K562 (cell line): ENCODE measurements at places on chromosomes 2 and 18.

GRCh38 chr2:56009758-56010458 is 86.3 kb upstream of the EFEMP1 start:
- no peak for DNase-seq

- DNase-seq = no peak
Measured at GRCh38 chr2:48531141-48531648, 1.2 kb downstream of the STON1 start.

DNA sequence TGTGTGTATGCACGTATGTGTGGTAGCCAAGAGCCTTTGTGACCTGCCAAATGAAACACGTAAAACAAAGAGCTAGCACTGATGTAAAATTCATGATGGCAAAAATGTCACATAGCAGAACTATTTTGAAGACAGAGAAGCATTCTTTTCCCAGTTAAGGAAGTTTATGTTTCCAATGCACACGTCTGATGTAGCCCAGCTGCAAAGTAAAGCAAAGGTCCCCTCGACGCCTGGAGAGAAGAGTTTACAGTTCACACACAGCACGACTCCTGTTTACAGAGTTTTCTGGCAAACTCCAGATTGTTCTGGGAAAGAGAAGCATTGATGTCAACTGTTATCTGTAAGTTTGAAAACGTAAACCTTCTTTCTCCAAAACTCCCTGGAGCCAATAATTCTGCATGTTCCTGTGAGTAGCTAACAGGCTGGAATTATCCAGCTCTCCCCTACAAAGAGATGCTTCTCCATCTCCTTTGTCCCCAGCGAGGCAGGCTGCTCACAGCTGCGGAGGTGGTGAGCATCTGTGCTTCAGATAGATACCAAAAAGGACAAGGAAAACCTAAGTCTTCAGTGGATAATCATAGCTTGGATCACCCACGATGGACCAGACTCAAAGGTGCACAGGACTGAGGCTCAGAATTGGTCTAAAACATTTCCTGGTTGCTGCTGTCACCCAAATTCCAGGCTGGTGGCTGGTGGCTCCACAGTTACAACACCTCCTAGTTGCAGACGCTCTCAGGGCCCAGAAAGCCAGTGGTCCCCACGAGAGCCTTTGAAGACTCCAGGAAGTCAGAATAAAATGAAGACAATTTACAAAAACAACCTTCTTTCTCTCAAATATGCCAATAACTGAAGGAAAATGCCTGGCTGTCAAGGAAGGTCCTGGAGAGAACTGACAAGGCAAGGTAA is 87.4 kb downstream of the COL6A3 start:
- no peak for DNase-seq

DNA sequence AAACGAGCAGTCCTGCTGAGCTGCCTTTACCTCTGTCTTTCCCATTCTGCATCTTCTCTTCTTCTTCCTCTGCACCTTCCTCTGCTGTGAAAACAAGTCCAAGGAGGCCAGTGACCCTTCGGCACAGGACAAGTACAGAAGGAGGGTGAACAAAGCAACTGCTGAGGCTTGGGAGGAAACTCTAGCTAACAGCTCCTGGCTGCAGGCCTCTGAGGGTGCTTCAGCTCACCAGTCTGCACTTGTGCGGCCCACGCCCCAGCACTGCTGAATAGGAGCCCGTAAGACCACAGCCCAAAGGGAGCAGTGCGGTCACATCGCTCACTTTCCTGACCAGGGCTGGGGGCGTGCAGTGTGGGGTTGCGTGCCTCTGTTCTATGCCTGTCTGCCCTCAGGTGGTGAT is 42.1 kb upstream of the DNMT3A start:
- DNase-seq = no peak

- no peak for DNase-seq
Measured at GRCh38 chr18:34352385-34353163, 127.9 kb upstream of the NOL4 start.

DNA sequence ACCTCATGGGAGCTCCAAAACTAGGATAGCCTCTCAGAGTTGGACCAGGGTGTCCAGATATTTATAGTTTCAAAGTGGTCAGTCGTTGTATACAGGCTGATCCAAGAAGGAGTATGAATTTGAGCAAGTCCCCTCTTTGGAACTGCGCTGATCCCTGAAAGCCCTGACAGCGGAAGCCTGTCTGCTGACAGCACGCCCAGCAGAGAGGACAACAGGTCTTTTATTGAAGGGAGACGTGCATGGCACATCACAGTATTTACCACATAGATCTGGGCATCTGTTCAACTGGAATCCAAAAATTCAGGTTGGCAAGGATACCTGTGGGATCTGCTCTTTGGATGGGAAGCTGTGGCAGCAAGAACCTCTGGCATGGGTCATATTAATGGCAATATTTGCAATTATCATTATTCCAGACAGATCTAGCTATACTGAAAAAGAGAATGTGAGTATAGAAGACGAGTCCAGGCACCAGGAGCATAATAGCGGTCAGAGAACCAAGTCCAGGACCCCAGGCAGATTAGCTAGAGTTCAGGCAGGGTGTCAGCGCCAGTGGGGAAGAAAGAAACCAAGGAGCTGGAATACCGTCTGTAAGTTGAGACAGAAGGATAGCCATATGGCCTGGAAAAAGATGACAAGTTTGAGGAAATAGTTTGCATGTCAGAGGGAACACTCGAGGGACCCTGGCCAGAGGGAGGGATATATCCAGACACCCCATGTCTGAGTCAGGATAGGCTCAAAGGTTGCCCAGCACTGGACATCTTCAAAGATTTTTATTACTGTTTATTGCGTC is 260.4 kb upstream of the FANCL start:
- no peak for DNase-seq

DNA sequence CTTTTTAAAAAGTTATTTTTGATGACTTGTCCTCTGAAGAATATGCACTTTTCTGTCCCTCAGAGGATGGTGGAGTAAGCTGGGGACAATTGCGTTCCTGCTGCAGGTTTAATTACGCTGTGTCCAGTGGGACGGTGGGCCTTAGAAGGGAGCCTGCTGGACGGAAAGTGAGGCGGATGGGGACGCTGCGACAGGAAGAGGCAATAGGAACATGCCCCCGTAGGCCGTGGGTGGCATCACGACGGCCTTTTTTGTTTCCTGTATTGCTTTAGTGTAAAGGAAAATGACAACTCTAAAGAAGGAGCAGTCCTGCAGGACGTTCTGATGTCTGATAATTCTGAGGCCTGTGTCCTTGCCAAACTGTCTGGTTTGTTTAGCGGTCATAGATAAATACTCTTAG is 121.6 kb downstream of the NFATC1 start:
- peak; percentile 13 for DNase-seq

DNA sequence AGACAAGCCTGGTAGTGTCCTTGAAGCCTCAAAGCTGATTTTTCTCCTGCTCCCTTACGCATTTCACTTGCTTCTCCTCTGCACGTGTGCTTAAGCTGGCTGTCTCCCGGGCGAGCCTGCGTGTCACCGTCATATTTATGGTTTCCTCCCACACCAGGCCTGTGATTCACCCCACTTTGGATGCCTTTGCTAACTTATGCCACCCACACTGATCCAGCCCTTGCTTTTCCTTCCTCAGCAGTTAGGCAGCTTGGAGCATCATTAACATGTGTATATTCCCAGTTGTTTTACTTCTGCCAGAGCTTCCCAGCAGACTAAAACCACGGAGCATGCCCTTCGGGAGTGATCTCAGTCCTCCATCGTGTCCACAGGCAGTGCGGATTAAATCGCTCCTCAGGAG is 2.2 kb downstream of the ST3GAL5 start:
- DNase-seq = no peak

GRCh38 chr2:71669058-71669456 is 215.7 kb downstream of the DYSF start:
- DNase-seq = no peak

DNA sequence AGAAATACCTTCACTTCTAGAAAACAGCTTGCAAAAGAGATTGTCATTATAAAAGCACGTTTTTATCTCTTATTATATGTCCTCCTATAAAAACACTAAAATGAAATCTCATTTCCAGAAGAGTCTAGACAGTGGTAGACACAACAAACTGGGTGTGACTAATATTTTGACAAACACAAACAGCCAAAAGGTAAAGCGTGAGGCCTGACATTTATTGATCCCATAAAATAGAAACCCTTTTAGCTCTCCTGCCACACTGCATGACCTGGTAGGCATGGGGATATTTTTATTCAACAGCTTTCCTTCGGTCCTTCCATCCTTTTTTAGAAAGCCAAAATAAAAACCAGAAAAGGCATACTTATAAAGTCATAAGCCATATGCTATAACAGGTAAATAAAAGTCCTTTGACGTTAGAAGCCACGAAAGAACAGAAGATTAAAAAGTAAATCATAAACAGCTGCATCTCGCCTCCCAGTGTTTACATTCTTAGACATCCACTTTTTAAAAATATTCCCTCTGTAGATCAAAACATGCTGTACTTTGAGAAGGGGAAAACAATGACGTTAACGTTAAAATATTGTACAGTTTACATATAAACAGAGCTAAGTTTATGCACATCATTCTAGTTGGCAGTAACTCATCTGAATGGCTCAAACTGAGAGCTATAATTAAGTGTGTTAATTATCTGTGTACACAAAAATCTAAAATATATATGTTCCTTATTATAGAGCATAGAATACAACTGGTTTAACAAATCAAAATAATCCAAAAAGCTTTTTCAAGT is 44.6 kb downstream of the IRS1 start:
- DNase-seq = no peak

GRCh38 chr2:120503793-120504571 is 158.0 kb downstream of the INHBB start:
- DNase-seq = no peak

DNA sequence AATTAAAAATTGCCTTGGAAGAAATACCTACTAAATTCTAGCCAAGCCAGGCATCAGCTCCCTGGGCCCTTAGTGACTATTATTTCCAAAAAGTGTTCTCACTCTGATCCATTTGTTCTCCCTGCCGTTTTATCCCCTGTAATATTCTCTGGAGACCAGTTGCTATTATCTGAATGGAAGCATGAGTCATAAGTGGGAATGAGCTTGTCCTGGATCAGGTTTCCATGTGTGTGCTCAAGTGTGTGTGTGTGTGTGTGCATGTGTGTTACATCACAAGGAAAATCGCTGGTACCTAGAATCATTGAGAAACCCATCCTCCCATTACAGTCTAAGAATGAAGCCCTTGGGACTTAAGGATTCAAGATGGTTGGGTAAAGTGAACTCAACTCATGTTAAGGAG is 130.3 kb upstream of the CXCR4 start:
- no peak for DNase-seq

DNA sequence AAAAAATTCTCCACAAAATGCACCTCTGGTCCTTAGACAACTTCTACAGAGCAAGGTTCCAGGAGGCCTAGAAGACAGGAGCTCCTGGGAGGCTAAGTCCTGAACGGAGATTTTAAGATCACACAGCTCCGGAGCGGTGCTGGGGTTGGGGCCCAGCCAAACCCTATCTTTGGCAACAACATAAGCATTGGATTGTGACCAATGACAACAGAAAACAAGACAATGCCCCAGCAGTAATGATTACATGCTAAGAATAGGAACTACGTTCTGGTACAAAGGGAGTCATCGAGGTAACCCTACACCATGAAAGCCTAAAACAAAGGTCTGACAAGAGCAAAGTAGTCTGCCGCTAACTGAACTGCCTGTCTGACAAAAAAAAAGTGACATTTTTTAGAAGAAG is 171.2 kb downstream of the CMPK2 start:
- DNase-seq = no peak

- no peak for DNase-seq
Measured at GRCh38 chr2:106977717-106978116, 91.8 kb upstream of the ST6GAL2 start.

GRCh38 chr2:57408587-57408986 is 638.0 kb upstream of the VRK2 start:
- DNase-seq = no peak

- DNase-seq = no peak
Measured at GRCh38 chr2:158211502-158211901, 109.8 kb downstream of the UPP2 start.

DNA sequence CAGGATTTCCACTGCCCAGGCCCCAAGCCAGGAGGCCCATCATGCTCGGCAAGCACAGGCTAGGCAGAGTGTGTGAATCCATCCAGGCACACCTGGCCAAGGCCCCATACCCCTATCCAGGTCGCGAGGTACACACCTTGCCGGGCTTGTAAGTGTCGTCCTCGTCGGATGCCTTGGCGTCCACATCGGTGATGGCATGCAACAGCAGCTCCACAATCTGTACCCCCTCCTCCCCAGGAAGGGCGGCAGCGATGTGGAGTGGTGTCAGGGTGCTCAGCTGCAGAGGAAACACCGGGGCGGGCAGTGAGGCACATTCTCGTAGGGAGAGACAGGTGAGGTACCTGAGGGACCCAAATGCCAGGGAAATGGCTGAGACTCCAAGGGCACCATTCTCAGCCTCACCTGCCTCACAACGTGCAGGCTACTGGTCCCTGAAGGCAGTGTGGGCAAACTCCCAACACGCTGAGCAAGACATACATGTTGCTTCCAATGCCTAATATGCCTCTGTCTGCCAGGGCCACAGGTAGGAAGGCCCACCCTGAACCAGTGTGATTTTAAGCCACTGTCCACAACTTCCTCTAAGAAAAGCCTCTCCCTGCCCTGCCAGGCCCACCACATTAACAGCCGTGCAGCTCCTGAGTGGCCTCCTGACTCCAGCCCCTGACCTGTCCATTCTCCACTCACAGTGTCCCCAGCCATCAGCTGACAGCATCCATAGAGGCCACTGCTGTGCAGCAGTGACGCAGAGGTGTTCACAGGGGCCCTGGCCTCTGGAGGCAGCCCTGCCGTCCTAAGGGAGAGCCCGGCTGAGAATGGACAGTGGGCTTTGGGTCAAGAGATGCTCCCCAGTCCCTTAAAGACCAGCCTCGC is 44.9 kb downstream of the ANKMY1 start:
- DNase-seq = no peak

GRCh38 chr2:20012032-20012281 is 511 bp downstream of the MATN3 start:
- no peak for DNase-seq

- no peak for DNase-seq
Measured at GRCh38 chr2:3169106-3169870, 208.3 kb downstream of the EIPR1 start.

DNA sequence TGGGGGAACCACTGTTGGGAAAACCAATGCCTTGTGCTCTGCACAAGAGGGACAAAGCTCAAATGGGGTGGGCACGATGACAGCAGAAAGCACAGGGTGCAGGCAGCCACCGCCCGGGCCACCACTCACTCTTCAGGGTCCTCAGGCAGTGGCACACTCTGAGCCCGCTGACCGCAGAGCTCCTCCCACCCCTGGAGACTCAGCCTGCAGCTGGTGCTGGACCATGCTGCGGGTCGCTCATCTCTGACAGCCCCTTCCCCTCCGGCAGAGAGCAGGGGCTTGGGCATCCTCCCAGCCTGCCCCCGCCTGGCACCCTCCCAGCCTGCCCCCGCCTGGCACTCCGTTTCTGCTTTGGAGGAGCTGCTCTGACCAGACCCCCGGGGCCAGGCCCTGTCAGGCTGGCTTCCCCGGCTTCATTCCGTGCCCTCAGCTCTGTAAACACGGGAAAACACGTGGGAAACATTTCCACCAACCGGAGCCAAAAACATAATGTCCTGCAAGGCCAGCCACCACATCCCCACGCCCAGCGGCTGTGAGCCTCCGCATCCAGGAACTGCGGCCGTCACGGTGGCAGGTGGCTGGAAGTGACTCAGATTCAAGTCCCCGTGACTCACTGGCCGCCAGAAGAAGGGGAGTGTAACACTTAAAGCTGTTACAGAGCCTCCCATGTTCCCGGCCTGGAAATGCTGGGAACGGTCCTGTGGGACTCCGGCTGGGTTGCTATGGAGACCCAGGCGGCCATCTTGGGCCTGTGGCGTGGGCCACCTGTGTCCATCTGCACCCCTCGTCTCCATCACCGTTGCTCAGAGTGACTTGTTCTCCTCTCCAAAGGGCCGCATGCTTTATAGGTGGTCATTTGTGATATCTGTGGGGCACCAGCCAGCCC is 6.8 kb upstream of the SNED1 start:
- DNase-seq = no peak

GRCh38 chr2:219042750-219043149 is 1.4 kb upstream of the CFAP65 start:
- DNase-seq = no peak
